ENCODE measurements at places on chromosomes 2 and 18.

GRCh38 chr2:147368306-147368705, 476.5 kb upstream of the ACVR2A start:
- no peak for DNase-seq

GRCh38 chr2:181798022-181798421, 93.5 kb upstream of the ITPRID2 start:
- no peak for DNase-seq

- DNase-seq, result no peak
These were observed 440.5 kb upstream of the TCF4 start for GRCh38 chr18:56028514-56028913.

GRCh38 chr18:73119574-73119973, 251.8 kb upstream of the NETO1 start:
- no peak for DNase-seq

DNA sequence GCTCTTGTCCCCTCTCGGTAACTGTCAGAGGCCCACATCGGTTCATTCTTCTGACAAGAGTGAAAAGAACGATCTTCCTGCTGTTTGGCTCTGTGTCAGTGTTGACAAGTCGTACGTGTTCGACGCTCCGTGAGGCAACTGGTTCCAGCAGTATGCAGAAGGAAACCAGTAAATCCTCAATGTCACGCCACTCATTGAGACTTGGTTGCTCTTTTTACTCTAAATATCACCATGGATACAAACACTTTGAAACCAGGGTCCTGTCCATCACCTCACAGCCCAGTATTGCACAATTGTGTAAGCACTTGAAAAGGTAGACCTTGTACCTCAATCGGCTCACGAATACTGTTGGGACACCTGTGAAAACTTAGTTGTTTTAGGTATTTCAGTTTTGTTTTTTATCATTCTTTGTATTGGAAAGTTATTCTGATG, 136.4 kb downstream of the ZNF407 start:
- no peak for DNase-seq

- no peak for DNase-seq
These were observed 52.8 kb downstream of the MYO7B start for GRCh38 chr2:127588241-127588640.

GRCh38 chr2:83115155-83115554, 1343.9 kb downstream of the SUCLG1 start:
- DNase-seq, result no peak

DNA sequence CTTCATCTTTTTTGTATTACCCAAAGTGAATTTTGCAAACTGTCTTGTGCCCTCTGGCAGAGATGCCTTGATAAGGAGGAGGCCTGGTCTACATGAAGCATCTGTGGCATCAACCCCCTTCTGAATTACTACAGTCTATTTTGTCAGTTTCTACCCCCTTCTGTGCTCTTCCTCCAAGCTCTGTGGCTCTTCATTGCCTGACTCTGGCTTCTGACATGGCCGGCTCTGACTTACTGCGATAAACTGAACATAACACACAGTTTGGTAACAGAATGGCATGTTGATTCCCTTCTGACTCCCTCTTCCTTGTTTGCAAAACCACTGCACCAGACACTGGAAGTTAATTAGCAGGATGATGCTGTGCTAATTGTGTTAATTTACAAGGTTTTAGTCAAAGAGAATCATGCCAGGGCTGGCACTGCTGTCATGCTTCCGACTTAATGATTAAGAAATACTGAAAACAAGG, 122.5 kb downstream of the FIGN start:
- DNase-seq, result no peak

- no peak for DNase-seq
These were observed 9.1 kb upstream of the STK39 start for GRCh38 chr2:168256448-168256847.

DNA sequence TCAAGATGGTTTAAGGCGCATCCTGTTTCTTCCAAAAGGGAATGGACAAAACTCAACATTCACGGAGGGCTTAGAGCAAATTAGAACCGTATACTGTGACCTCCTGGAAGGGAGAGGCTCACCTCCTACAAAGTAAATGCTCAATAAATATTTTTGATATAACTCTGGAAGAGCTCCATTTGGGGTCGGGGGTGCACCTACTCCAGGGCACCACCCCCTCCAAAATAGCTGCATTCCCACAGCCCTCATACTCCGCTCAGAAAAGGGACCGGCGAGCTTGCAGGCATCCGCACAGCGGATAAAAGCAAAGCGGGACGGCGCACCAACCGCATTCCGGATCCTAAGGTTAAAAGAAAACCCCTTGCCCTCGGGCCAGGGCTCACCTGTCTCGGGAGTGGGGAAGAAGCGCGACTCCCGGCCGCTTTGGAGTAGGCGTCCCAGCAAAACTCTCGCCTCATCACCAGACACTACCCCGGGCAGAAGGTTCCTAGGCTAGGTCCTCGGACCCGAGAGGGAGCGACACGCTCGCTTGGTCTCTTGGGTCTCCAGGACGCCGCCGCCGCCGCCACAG, 378 bp downstream of the WDPCP start:
- no peak for DNase-seq

- DNase-seq, result no peak
These were observed 183.3 kb downstream of the CAMKMT start for GRCh38 chr2:44545005-44545404.

DNA sequence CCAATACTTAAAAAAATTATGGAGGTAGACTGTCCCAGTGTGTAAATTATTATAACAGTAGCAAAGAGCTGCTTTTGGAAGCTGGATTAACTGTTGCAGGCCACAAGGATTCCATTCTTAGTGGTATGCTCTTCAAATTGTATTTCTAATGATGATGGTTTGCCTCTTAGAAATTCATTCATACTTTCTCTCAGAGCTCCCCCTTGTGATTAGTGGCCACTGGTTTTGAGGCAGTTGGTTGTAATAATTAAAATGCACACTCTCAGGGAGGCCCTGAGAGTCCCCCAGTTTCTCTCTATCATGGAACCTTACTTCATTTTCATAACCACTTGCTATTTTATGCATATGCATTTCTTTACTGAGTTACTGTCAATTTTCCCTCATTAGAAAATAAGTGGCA, 122.5 kb downstream of the PLA2R1 start:
- DNase-seq, result no peak
